ENCODE measurements at places on chromosomes 4 and X.

GRCh38 chr4:159193046-159193620, 90.3 kb downstream of the RAPGEF2 start:
- DNase-seq = no peak

GRCh38 chr4:80740375-80740774, 290.1 kb upstream of the BMP3 start:
- no peak for DNase-seq

DNA sequence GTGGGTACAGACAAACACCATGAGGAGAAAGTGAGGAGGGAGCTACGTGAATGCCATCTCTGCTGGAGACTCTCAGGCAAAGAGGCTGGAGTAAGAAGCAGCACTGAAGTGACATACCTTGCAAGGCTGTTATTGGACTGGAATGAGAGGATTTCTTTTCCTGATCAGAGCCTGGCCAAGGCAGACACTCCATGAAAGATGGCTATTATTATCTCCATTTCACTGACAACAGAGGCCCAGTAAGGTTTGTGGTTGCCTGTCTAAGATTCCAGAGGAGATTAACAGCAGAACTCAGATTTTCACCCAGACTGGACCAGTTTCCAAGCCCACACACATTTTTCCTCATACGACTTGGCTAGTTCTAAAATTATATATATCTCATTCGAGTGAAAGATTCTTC, 162.0 kb upstream of the EOLA2 start:
- no peak for DNase-seq

- DNase-seq = no peak
Measured at GRCh38 chr4:85514783-85515182, 39.8 kb downstream of the ARHGAP24 start.

- no peak for DNase-seq
Measured at GRCh38 chrX:11435568-11435967, 142.4 kb downstream of the AMELX start.

Measured in Jurkat, Clone E6-1 (cell line).